ENCODE measurements at places on chromosomes 6 and 20. TPM values are rescaled to one million over a fixed set of nuclear protein-coding genes. Genes with fewer than 3 reads are reported as not detected.

PACRG gene
- not detected for total RNA-seq

CRISP2 gene
- total RNA-seq = not detected

C6orf58 gene
- not detected for total RNA-seq

PRSS35 gene
- 0.26 TPM for total RNA-seq

CGA gene
- not detected for total RNA-seq

OR2B6 gene
- not detected for total RNA-seq

SS18L1 gene
- 9.0 TPM for total RNA-seq

TNNC2 gene
- total RNA-seq = 0.74 TPM

GSTA2 gene
- total RNA-seq = not detected

AGER gene
- total RNA-seq = 5.7 TPM

PTCRA gene
- total RNA-seq = not detected

DAAM2 gene
- 83.8 TPM for total RNA-seq

TCP11 gene
- total RNA-seq = not detected

HTR1B gene
- 0.16 TPM for total RNA-seq

BIRC7 gene
- total RNA-seq = 0.35 TPM

LAMA4 gene
- total RNA-seq = 418 TPM

BMP5 gene
- not detected for total RNA-seq

MUC22 gene
- total RNA-seq = not detected

RBBP8NL gene
- total RNA-seq = not detected

FHL5 gene
- 16.6 TPM for total RNA-seq

TOX2 gene
- total RNA-seq = 1.2 TPM

RAET1G gene
- 0.51 TPM for total RNA-seq

SAPCD1 gene
- 2.0 TPM for total RNA-seq

AIF1 gene
- 60.1 TPM for total RNA-seq

VGLL2 gene
- total RNA-seq = not detected

TDP2 gene
- total RNA-seq = 29.9 TPM

WFDC12 gene
- total RNA-seq = not detected

MYLK4 gene
- total RNA-seq = 0.61 TPM

OLIG3 gene
- total RNA-seq = not detected

OPRM1 gene
- total RNA-seq = not detected

BNIP5 gene
- not detected for total RNA-seq

SPACA1 gene
- total RNA-seq = not detected

PLA2G7 gene
- total RNA-seq = 8.1 TPM

C2 gene
- total RNA-seq = 60.8 TPM

ZC2HC1B gene
- not detected for total RNA-seq

ACOT8 gene
- 14.9 TPM for total RNA-seq

THBS2 gene
- 270 TPM for total RNA-seq

ABRACL gene
- 23.8 TPM for total RNA-seq

TSHZ2 gene
- total RNA-seq = 60.5 TPM

GPX5 gene
- total RNA-seq = not detected

AURKA gene
- 1.4 TPM for total RNA-seq

LST1 gene
- total RNA-seq = 23.8 TPM

ULBP1 gene
- total RNA-seq = 0.19 TPM

E2F1 gene
- total RNA-seq = 2.3 TPM

SRXN1 gene
- 41.5 TPM for total RNA-seq

TREM2 gene
- 11.0 TPM for total RNA-seq

LINC00237 gene
- not detected for total RNA-seq

RNF182 gene
- 1.7 TPM for total RNA-seq

TNFRSF21 gene
- 55.7 TPM for total RNA-seq

CBLN4 gene
- 0.32 TPM for total RNA-seq

TRAPPC3L gene
- total RNA-seq = not detected

TRDN gene
- 0.77 TPM for total RNA-seq

PHACTR1 gene
- total RNA-seq = 10.8 TPM

Data from mesenteric fat pad (tissue), 1 donor.